ENCODE measurements at places on chromosomes 5 and 9. TPM values are rescaled to one million over a fixed set of nuclear protein-coding genes. Genes with fewer than 3 reads are reported as not detected.

The SCGB3A2 gene
- not detected for total RNA-seq

The PCDHGA12 gene
- 20.1 TPM for total RNA-seq

The ATG10 gene
- total RNA-seq = 11.3 TPM

The FCHO2 gene
- 49.9 TPM for total RNA-seq

The IFNA5 gene
- total RNA-seq = not detected

The MYMK gene
- total RNA-seq = not detected

The TLE4 gene
- total RNA-seq = 27.3 TPM

The IL33 gene
- total RNA-seq = 10.3 TPM

The ADAMTS16 gene
- 7.8 TPM for total RNA-seq

The ALDOB gene
- 0.54 TPM for total RNA-seq

The CDC25C gene
- 5.1 TPM for total RNA-seq

The SEMA6A gene
- 181 TPM for total RNA-seq

The ANKRD34B gene
- total RNA-seq = 0.27 TPM

DNA sequence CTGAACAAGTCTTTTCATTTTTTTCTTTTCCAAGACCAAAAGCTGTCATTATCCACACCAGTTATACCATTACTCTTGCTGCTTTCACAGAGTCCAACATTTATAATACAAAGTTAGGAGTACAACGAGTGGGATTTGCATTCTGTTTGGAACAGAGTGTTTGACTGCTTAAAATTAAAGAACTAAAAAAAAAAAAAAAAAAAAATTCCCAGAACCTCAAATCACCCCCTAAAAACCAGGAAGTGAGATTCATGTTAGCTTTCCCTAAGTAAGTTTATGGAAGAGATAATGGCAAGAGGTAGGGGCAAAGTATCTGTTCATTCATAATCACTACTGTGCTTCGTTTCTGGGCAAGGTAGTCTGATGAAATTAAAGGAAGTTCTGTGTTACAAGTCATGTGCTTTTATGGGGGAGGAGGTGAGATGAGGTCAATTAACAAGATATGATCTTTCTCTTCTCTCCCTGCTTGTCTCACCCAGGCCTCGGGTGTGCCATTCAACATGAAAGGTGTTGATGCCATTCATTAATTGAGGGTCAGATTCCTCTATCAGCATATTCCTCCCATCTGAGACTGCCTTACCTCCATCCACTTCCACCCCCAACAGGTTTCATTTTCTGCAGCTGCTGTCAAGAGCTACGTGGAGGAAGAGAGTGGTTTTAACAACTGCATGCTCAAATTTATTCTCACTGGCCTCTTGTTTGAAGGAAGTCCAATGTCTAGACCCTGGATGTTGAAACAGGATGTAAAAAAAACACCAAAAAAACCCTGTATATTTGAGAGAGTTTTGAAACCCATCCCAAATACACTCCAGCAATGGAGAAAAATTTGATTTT lies 58.1 kb downstream of the MARCHF3 start:
- DNase-seq = no peak

- no peak for DNase-seq
Measured at GRCh38 chr5:154562244-154562880, 84.3 kb upstream of the HAND1 start.

- no peak for DNase-seq
Measured at GRCh38 chr5:77849308-77849900, 73.3 kb upstream of the TBCA start.

- DNase-seq = no peak
Measured at GRCh38 chr5:52725808-52726207, 61.9 kb upstream of the ITGA1 start.

GRCh38 chr5:168227001-168227400 lies 64.4 kb upstream of the WWC1 start:
- no peak for DNase-seq

DNA sequence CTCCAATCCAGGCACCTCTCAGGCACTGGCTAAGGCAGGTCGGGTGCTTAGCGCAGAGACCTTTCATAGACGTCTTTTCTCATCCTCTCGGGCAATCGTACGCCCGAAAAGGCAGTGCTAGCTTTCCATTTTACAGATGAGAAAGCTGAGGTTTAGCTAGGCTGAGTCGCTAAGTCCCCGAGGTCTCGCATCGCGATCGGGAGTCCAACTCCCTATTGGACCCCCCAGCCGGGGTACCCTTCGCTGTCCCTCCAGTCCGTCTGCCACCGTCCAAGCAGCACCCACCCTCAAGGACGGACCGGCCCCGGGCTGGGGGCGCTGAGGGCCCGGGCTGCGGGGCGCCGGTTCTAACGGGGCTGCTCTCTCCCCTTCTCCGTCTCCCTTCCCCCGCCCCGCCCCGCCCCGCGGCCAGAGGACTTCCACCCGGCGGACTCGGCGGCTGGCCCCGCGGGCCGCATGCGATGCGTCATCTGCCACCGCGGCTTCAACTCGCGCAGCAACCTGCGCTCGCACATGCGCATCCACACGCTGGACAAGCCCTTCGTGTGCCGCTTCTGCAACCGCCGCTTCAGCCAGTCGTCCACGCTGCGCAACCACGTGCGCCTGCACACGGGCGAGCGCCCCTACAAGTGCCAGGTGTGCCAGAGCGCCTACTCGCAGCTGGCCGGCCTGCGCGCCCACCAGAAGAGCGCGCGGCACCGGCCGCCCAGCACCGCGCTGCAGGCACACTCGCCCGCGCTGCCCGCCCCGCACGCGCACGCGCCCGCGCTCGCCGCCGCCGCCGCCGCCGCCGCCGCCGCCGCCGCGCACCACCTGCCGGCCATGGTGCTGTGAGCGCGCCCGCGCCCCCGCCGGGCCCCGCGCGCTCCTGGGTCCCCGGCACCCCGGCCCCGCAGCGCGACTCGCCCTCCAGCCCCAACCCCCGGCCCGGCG lies 12.5 kb upstream of the EXOSC2 start:
- DNase-seq = peak; percentile 88

- DNase-seq = no peak
Measured at GRCh38 chr5:53164478-53165165, 55.1 kb upstream of the MOCS2 start.

DNA sequence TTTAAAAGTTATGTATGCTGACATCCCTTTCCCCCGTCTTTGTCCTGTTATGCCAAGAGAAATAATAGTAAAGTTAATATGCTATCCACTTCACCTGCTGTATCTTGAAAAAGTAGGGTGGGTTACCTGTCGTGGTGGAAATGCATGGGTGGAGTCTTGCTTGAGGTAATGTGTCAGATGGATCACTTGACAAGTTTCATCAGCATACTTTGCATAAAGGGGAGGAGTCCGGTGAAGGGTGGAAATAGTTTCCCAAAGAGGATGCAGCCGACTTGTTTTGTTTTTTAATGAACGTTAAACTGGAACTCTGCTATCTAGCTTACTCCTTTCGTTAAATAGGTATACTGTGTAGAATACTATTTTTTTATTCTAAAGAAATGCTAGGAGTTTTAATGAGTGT lies 9.0 kb upstream of the DMRT3 start:
- no peak for DNase-seq

DNA sequence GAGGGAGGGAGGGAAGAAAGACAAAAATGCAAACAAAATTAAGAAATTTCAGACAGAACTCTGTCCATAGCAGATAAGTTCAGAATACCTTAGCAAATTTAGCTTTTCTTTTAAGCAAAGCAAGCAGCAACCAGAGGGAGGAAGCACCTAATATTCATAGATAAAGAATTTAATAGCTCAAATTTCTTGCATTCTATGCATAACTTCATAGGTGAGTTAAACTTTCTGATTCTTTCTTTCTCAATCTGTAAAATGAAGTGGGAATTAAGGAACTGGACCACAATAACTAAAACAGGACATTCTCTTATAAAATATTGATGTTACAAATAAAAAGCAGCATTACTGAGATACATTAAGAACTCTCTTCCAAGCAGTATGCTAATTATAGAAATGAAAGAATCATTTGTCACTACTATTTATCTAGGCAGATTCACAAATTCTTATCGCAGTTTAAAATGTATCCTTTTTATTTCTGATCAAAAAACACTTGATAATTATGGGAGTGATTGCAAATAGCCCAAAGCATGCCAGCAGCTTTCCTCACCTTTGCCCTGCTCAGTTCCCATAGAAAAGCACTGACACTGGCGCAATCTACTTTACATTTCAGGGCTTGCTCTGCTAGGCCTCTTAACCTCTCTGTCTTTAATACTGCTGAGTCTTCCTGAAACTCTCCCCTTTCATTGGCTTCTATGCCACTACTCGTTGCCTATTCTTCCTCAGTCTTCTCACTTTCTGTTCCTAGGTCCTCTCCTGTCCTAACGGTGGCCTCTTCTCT lies 341.8 kb downstream of the PIK3R1 start:
- DNase-seq = no peak

- DNase-seq = no peak
Measured at GRCh38 chr5:52853650-52854049, 65.9 kb downstream of the ITGA1 start.

- DNase-seq = no peak
Measured at GRCh38 chr9:133029994-133030316, 842 bp upstream of the GTF3C5 start.

- DNase-seq = peak; percentile 26
Measured at GRCh38 chr9:106862110-106862820, 701 bp upstream of the ZNF462 start.

- no peak for DNase-seq
Measured at GRCh38 chr5:66652818-66653217, 56.6 kb downstream of the MAST4 start.

GRCh38 chr5:95712347-95712958 lies 18.7 kb upstream of the RHOBTB3 start:
- DNase-seq = no peak

- no peak for DNase-seq
Measured at GRCh38 chr9:14373706-14374105, 59.8 kb upstream of the NFIB start.

GRCh38 chr5:37412515-37412914 lies 33.4 kb downstream of the WDR70 start:
- no peak for DNase-seq

DNA sequence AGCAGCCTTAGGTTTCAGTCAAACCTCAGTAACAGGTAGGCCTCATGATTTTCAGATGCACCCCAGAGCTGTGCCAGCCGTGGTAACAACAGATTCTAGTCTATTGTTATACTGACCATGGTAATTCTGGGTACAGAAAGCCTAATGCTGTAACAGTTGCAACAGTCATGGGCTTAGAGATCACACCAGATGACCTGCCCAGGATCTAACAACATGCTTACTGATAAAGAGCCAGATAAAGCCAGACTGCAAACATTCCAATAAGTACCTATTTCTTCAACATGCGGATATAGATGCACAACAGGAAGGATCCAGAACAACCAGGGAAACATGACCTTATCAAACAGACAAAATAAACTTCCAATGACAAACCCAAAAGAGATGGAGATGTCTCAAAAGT lies 42.8 kb downstream of the CERT1 start:
- no peak for DNase-seq

GRCh38 chr5:10912435-10912834 lies 151.4 kb upstream of the DAP start:
- DNase-seq = no peak

- DNase-seq = peak; percentile 24
Measured at GRCh38 chr9:126490214-126490631, 123.5 kb upstream of the LMX1B start.

DNA sequence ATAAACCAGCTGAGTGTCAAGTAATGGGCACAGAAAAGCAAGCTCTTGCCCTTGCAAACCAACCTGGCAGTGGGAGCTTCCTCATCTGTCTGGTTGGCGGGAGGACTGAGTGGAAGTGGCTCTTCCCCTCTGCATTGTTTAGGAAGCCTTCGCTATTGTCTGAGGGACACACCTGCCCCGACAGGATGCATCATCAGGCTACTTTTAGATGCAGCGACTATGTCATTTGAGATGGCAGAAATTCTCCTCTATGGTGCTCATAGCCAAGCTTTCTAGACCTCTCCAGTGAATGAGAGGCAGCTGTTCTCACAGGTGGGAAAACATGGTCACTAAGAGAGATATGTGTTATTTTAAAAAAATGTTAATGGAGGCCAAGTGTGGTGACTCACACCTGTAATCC lies 104.0 kb downstream of the DOCK8 start:
- DNase-seq = no peak

DNA sequence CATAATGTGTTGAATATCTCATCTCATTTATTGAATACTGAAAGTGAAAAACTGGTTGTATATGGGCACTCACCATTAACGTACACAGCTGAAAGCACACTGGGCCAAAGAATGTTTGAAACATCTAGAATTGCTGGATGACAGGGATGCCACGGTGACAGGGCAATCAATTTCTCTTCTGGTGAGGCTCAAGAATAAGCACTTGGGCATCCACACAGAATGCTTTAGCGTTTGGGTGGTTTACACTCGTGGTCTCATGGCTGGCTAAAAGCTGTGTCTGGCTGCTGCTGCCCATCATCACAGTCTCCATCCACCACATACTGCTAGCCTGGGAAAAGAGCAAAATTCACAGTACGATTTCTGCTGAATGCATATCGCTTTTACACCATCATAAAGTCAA lies 30.7 kb upstream of the IL31RA start:
- DNase-seq = no peak

DNA sequence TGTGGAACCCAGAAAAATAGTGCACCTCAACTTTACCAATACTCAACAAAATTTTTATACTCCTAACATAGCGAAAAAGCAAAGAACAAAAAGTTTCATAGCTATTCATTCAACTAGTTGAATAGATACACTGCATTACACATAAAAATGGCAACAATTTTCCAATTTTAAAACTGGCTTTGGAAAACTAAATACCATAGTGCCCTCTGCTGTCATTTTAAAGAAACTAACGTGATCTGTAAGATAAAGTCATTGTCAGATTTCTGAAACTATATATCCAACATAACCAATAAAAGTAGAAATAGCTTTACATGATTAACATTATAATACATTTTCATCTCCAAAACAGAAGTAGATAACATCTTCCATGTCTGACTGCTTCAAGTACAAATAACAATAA lies 31.6 kb downstream of the DTWD2 start:
- DNase-seq = no peak

GRCh38 chr9:95762322-95762721 lies 113.2 kb upstream of the ERCC6L2 start:
- DNase-seq = no peak

- DNase-seq = no peak
Measured at GRCh38 chr5:122877518-122877917, 32.1 kb downstream of the SNX24 start.

- DNase-seq = no peak
Measured at GRCh38 chr5:59506285-59506877, 387.1 kb downstream of the PDE4D start.

GRCh38 chr9:76027416-76027815 lies 136.9 kb downstream of the PCSK5 start:
- DNase-seq = no peak

Measured in cerebellum (tissue), 4 donors.